Amniotic epithelial cell (primary cell): ENCODE measurements at places on chromosomes 7 and 10.

- DNase-seq: no peak
These were observed 2.3 kb upstream of the ZC3HAV1 start for GRCh38 chr7:139111811-139112301.

- peak; percentile 47 for DNase-seq
These were observed 15.2 kb downstream of the SND1 start for GRCh38 chr7:127667017-127667670.

DNA sequence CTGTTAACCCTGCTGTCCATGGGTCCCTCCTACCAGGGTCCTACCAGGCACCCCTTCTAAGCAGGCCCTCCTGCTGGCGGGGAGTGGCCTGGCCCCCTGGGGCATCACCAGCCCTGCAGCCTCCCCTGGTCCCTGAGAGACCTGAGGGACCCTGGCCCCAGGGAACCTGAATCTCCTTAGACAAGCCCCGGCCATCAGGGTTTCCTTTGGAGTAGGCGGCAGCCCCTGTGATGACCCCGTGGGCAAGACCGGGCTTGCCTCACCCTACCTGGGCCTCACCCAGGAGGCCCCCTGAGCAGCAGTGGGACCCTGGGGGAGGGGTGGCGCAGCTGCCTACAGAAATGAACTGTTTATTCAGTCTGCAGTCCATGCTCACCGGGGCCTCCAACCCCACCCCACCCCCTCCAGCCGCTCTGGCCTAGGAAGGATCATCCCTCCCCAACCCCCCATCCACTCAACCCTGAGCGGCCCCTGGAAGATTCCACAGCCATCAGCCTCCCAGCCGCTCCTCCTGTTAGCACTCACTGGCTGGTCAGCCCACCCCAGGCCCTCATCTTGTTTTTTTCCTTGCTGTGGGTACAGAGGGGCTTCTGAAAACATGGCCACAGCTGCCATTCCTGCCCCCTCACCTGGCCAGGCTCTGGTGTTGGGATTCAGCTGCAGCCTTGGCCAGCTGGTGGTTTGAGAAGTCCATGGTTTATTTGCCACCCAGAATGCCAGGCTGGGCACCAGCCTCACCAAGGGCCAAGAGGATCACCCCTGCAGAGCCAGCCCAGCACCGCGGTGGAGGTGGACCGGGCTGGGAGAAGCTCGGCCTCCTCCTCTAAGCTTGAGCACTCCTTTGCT is 34.8 kb upstream of the CHST15 start:
- DNase-seq: no peak

GRCh38 chr10:131567279-131568162 is 256.0 kb upstream of the TCERG1L start:
- DNase-seq: no peak

- no peak for DNase-seq
These were observed 79.3 kb downstream of the WIPF3 start for GRCh38 chr7:29885626-29886025.

DNA sequence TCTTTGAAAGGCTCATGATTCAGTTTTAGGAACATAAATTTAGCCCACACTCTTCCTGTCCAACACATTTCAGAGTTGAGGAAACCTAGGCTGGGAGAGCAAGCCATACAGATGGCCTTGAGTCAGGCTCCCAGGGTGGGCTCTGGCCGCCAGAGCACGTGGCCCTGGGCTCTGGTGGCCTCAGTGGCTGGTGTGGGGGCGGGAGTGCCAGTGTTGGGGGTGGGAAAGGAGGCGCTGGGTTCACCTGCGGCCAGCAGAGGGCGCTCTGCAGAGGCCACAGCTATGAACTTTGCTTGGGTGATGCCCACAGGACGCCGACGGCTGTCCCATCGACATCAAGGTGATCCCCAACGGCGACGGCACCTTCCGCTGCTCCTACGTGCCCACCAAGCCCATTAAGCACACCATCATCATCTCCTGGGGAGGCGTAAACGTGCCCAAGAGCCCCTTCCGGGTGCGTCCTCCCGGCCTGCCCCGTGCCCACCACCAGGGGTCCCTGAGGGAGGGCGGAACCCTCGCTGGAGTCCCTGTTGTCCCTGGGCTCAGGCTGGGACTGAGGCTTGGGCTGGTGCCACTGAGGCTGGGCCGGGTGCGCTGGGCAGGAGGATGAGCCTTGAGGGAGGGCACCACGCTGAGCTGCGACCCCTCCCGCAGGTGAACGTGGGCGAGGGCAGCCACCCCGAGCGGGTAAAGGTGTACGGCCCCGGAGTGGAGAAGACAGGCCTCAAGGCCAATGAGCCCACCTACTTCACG is 11.9 kb downstream of the FLNC start:
- peak; percentile 37 for DNase-seq

DNA sequence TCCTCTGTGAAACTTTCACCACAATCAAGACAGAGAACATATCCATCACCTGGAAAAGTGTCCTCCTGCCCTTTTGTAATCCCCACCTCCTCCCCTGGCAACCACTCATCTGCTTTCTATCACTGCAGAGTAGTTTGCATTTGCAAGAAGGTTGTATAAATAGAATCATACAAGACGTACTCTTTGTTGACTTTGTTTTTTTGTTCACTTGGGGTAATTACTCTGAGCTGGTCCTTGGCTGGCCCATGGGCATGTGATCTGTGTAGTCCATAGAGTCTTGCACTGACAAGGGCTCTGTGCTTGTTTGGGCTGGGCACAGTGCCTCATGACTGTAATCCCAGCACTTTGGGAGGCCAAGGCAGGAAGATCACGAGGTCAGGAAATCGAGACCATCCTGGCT is 7.8 kb upstream of the HACD1 start:
- DNase-seq: peak; percentile 36

GRCh38 chr7:27677912-27678612 is 15.4 kb upstream of the HIBADH start:
- peak; percentile 95 for DNase-seq

- DNase-seq: no peak
These were observed 340.4 kb downstream of the OTUD1 start for GRCh38 chr10:23779301-23779700.

DNA sequence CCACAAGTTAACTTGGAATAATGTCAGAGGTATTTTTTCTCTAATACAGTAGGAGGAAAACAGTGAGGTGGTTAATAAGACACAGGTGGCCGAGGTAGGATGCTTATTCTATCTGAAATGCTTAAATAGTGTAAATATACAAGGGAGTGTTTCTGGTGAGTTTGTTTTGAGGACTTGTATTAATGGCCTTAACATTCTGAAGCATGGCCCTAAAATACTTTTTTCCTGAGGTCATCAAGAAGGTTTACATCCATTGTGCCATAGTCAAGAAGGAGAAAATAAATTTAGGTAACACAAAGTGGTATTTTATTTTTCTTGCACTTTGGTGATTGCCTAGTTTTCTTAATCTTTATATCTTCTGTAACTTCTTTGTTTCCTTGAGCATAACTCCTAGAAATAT is 18.8 kb downstream of the GNAI1 start:
- peak; percentile 66 for DNase-seq

DNA sequence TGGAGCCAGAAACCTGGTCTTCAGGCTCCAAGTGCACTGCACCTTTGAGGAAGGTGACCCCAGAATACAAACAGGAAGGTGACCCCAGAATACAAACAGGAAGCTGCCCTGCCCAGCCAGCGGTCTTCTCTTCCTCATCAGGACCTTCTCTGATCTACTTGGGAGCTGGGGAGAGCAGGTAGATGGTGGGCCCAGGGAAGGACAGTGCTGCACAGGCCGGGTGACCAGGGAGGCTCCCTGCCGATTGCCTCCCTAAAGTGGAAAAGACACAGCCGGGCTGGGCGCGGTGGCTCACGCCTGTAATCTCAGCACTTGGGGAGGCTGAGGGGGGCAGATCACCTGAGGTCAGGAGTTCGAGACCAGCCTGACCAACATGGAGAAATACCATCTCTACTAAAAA is 151.8 kb upstream of the CHST15 start:
- no peak for DNase-seq

DNA sequence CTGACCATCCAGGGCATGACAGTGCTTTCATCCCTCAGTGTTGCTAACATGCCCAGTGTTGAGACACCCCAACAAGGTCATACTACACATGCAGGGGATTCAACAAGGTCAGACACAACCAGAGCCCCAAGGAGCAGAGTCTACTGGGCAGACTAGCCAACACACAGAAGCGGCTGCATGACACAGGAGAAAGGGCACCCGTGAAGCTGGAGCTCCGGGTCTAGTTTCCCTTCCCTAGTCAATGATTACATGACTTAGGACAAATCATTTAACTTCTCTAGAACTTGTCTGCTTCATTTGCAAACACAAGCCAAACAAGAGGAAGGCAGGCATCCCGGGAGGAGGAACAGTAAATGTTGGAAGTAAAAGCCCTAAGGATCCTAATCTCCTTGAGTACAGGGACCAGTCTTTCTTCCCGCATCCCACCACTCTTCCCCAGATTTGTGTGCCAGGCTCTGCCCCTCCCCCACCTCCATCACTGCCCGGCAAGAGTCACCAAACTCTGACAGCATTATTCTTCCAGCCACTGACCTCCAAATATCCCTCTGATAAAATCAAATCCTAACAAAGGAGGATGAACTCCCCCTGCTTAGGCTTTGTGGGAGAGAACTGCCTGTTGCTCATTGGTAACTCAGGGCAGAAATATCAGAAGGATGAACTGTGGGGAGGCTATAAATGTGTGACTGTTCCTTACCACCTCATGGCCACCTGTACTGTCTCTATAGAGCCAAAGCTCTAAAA is 104.3 kb downstream of the KCNMA1 start:
- DNase-seq: no peak

DNA sequence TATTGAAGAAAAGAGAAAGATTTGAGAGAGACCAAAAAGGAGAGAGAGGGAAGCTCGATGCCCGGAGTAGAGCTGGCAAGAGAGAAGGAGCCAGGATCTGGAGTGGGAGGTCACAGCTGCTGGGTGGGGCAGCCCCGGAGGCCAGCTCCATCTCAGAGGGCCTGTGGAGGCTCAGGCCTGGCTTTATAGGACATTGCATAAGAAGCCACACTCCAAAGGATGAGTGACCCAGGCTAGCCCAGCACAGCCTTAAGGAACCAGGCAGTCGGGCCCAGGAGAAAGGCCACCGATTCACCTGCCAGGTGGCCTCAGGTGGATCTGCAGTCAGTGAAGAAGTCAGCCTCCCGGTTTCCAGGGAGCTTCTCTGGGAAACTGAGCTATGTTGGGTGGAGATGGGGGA is 676 bp downstream of the PLAC9 start:
- DNase-seq: no peak

DNA sequence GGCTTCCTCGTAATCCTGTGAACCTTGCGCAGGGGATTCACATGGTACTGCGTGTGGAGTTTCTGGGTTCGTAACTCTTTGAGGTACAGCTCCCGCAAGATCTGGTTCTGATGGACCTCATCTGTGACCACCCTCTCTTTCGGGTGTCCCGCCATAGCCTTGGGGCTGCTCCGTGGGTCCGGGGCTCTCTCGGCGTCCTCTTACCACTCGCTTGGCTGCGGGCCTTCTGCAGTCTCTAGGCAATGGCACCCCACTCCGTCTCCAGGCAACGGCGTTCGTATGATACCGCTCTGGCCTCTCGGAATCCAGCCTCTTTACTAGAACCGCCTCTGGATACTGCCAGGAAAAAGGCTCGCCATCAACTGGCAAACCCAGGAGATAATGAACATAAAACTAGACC is 54.7 kb upstream of the AMPH start:
- DNase-seq: no peak

GRCh38 chr7:145313551-145313950 is 477.7 kb upstream of the TPK1 start:
- DNase-seq: no peak

DNA sequence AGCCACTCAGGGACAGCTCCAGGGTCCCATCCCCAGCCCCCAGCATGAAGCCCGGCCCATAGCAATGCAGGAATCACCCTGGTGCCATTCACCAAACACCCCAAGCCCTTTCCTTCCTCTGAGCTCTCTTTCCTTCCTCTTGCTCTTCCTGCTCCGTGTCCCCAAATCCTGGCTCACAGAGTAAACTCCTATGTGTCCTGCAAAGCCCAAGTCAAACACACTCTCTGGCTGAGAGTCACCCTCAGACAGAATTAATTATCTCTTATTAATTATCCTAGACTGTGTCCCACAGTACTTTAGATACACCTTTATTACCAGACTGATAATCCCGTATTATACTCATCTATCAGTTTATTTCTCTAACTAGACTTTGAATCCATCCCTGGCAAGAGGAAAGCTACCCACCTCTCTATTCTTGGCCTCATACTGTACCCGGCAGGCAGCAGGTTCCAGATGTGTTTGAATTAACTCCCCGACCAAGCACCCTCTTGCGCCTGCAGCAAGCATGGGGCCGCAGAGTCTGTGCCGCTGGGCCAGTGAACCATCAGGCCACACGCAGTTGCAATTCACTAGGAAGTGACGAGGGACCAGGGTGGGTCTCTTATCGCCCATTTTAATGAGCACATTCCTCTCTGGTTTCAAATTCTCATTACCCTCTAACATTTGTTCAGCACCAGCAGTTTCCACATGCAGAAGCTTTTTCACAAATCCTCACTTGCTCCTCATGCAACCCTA is 86.7 kb downstream of the PRKAG2 start:
- no peak for DNase-seq

- DNase-seq: no peak
These were observed 86.9 kb downstream of the NEURL1 start for GRCh38 chr10:103580430-103580829.

DNA sequence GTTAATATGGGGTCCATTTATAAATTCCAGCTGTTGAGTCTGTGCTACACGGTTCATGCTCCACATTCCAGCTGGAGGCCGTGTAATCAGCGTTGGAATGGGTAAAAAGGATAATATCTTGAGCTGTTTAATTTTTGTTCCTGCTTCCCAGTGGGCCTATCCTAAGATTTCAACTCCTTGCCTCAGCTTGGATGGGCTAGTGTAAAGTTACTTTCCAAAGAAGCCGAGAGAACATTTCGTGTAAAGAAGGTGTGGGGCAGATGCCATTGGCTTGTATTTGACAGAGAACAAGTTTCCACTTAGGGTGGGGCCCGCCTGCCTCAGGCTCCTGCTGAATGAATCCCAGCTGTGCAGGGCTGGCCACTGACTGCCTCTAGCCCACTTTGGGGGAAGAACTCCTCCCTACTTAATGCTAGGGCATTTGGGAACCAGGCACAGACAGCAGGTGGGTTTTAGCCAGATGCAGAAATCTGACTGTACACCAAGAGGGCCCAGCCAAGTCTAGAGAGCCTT is 125.9 kb upstream of the LYZL2 start:
- no peak for DNase-seq

DNA sequence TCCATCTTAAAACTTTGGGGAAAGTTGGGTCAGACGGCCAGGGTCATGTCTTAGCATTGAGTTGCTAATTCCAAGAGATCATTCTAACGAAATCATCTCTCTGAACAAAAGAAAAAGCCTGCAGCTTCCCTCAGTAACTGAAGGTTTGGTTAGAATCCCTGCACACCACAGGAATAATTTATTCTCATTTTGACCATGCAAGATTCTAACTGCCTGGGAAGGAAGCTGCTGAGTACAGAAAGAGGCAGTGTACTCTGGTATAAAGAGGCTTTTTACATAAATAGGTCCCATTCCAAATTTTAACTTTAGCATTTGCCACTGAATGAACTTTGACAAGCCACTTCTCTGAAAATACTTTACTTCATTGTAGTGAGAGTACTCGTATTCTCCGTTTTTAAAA is 76.9 kb upstream of the RSBN1L start:
- no peak for DNase-seq

- DNase-seq: peak; percentile 5
These were observed 30.9 kb downstream of the MRPS33 start for GRCh38 chr7:140983802-140984201.

GRCh38 chr10:103082683-103083082 is 110.4 kb downstream of the NT5C2 start:
- DNase-seq: no peak

GRCh38 chr7:144821067-144821466 is 14.8 kb downstream of the TPK1 start:
- DNase-seq: no peak
